ENCODE measurements at places on chromosomes 1 and 21.

GRCh38 chr21:41715649-41716281 is 51.1 kb downstream of the RIPK4 start:
- DNase-seq: no peak
- no peak overlapping the region for H3K27ac ChIP-seq
- no peaks in the 10 kb centered on the region for H3K4me1 ChIP-seq
- H3K27me3 ChIP-seq: no peaks in the 10 kb centered on the region
- H3K4me3 ChIP-seq: no peak overlapping the region

DNA sequence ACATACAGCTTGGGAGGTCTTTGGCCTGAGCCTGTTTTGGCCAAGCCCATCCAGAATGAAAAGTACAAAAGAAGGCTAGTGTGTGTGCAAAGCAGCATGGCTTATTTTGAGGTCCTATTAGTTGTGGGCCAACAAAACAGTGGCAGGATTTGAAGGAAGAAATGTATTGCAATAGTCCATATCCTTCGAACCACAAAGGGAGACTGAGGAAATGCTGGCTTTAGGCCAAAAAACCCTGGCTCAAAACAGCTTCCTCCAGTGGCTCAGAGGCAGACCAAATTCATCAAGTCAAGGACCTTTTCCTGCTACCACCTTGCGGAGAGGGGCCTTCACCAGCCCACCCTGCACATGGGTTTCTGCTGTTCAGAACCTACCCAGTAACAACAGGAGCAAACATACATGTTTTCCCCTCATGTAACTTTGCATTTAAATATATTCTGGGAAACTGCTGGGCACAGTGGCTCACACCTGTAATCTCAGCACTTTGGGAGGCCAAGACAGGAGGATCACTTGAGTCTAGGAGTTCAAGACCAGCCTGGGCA is 43.3 kb downstream of the VPS26C start:
- no peak overlapping the region for H3K4me3 ChIP-seq
- H3K27ac ChIP-seq: peak overlapping the region; percentile 41
- peaks cover 36% of the 10 kb centered on the region for H3K4me1 ChIP-seq
- no peaks in the 10 kb centered on the region for H3K27me3 ChIP-seq
- DNase-seq: no peak

GRCh38 chr1:96416701-96417444 is 304.7 kb upstream of the PTBP2 start:
- no peaks in the 10 kb centered on the region for H3K27me3 ChIP-seq
- no peak overlapping the region for H3K27ac ChIP-seq
- H3K4me3 ChIP-seq: no peak overlapping the region
- no peak for DNase-seq
- no peaks in the 10 kb centered on the region for H3K4me1 ChIP-seq

DNA sequence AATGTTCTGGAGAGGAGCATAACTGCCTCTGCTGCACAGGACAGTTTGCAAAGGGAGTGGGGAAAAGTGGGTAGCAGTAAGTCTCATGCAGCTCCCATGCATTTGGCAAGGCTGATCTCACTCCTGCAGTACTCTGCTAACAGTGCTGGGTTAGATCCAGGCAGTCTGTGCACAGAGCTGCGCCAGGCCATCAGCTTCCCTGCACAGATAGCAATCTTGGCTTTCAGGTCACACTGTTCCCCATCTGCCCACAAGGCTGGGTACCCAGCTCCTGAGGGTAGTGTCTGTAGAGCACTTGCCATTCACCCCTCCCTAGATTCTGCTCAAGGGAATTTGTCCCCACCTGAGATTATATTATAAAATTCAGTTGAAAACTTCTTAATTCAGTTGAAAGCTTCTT is 72.1 kb downstream of the SH3BGR start:
- no peak overlapping the region for H3K27ac ChIP-seq
- H3K27me3 ChIP-seq: no peaks in the 10 kb centered on the region

DNA sequence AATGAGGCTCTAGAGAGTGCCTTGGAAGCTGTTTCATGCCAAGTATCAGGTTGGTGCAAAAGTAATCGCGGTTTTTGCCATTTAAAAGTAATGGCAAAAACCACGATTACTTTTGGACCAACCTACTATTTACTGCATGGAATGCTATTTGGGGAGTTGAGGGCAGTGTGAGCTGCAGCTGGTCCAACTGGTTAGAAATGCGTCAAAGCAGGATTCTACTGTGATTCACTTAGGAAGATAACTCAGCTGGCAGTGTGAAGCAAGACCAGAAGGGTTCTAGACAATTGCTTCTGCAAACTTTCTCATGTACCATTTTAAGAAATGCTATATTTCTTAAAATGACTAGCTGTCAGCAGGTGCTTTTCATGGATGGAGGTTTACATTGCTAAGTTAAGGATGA is 21.2 kb upstream of the PLA2G2C start:
- no peak overlapping the region for H3K4me3 ChIP-seq
- no peaks in the 10 kb centered on the region for H3K27me3 ChIP-seq
- no peak for DNase-seq
- H3K27ac ChIP-seq: no peak overlapping the region
- H3K36me3 ChIP-seq: no peaks in the 10 kb centered on the region

GRCh38 chr1:3471356-3472087 is 17.1 kb downstream of the ARHGEF16 start:
- no peak overlapping the region for H3K4me3 ChIP-seq
- DNase-seq: no peak
- H3K27ac ChIP-seq: no peak overlapping the region
- no peaks in the 10 kb centered on the region for H3K36me3 ChIP-seq
- no peaks in the 10 kb centered on the region for H3K27me3 ChIP-seq
- H3K4me1 ChIP-seq: no peaks in the 10 kb centered on the region

GRCh38 chr1:154809436-154810413 is 60.4 kb downstream of the KCNN3 start:
- H3K27ac ChIP-seq: no peak overlapping the region
- DNase-seq: no peak
- no peaks in the 10 kb centered on the region for H3K4me1 ChIP-seq
- peaks cover 2% of the 10 kb centered on the region for H3K27me3 ChIP-seq
- H3K36me3 ChIP-seq: no peaks in the 10 kb centered on the region
- no peak overlapping the region for H3K4me3 ChIP-seq

DNA sequence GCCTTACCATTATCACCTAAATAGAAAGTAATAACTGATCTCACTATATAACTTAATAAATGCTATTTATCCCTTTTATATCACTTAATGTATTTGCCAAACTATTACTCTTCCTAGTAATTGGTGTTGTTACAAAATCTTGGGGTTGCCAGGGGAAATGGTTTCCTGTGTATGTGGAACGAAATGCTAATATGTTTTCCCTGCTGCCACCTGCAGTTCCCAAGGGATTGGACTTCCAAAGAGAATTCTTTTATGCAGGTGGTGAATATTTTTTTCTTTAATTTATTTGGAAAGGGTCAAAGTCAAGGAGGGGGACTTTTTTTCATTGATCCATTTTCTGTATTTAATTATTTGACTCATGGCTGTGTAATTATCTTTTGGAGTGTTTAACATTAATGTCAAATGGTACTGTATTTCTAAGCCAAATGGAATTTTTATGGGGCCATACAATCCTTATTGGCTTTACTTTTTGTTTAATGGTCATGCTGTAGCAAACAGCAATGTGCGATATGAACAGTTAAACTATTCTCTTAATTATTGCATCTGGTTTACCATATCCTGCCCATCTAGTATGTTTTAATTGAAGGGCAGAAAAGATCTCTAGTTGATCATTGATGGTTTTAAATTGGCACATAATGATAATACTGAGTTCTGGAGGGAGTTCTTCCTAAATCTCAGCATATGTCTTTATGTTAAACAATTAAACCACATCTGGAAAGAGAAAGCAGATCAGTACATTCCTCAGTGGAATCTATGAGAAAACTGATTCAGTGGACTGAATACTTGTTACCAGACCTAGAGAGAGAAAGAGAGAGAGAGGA is 486.3 kb downstream of the TTLL7 start:
- H3K27me3 ChIP-seq: no peaks in the 10 kb centered on the region
- no peaks in the 10 kb centered on the region for H3K36me3 ChIP-seq
- H3K27ac ChIP-seq: no peak overlapping the region
- H3K4me3 ChIP-seq: no peak overlapping the region

- no peak overlapping the region for H3K4me3 ChIP-seq
- no peaks in the 10 kb centered on the region for H3K36me3 ChIP-seq
- no peak for DNase-seq
Observed at GRCh38 chr1:177441281-177441680, 270.5 kb downstream of the BRINP2 start.
